ENCODE measurements at places on chromosomes 6 and 20.

GRCh38 chr6:19408331-19408730 is 428.8 kb upstream of the ID4 start:
- no peak for DNase-seq

GRCh38 chr6:46828939-46829338 is 35.8 kb downstream of the MEP1A start:
- no peak for DNase-seq

DNA sequence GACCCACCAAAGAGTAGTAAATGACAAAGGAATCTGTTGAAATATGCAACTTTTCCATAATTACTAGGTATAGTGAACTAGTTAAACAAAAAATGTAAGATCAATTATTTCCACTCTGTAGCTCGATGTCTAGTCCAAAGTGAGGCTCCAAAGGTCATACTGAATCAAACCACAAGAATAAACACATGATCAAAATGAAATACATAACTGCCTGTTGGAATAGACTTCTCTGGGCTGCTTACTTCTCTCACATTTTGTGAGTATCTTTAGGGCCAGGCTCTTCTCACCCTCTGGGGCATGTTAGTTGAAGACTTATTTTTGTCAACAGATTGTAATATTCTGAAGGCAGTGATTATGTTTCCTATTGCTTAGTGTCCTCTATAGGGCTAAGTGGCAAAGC is 103.7 kb upstream of the TMEM170B start:
- DNase-seq, result no peak

DNA sequence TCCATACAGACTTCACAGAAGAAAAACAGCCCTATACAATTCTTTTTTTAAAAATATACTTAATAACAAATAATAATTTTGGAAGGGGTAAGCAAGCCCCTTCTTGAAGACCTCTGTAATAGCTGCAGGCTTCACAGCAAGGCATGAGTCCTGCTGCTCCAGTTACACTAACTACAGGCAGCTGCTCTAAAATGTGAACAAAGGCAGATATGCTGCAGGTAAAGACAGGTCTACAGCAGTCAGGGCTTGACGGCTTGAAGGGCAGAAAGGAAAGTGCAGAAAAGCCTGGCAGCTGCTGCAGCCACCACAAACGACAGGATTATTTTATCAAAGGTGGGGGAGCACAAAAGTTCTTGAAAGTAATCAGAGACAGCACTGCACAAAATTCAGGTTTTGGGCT is 11.3 kb downstream of the FAXC start:
- DNase-seq, result no peak

GRCh38 chr6:31187780-31188194 is 17.3 kb upstream of the POU5F1 start:
- no peak for DNase-seq

DNA sequence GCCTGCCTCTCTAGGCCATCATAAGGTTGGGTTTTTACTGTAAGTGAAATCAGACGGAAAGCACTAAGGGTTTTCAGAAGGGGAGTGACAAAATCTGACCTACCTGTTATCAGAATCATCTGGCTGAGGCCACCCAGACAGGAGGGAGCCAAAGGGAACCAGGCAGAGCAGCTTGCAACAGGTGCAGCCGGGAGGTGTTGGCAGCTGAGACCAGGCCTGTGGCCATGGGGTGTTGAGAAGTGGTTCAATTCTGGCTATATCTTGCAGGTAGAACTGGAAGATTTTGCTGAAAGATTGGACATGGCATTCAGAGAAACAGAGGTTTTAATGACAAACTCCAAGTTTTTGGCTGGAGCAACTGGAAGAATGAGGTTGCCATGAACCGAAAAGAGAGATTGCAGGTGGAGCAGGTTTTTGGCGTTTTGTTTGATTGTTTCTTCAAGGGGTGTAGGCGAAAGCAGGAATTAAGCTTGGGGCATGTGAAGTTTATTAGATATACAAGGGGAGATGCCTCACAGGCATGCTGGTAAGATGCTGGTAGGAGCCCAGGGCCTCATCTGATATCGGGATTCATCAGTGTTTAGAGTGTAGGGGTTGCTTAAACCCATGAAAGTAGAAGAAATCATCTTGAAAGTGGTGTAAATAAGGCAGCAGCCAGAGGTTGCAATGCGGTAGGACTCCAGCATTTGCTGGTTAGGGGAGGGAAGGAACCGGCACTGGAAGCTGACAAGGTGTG is 35.1 kb upstream of the MAP3K4 start:
- no peak for DNase-seq
